Hematopoietic multipotent progenitor cell treated with erythropoietin and hydrocortisone succinate and interleukin-3 and kit ligand, for 4 days (in vitro differentiated cells): ENCODE measurements at places on chromosomes 5 and 9.

GRCh38 chr5:180133971-180134508 lies 62.5 kb upstream of the RNF130 start:
- DNase-seq = no peak

GRCh38 chr5:158899792-158900191 lies 199.9 kb downstream of the EBF1 start:
- DNase-seq = no peak

DNA sequence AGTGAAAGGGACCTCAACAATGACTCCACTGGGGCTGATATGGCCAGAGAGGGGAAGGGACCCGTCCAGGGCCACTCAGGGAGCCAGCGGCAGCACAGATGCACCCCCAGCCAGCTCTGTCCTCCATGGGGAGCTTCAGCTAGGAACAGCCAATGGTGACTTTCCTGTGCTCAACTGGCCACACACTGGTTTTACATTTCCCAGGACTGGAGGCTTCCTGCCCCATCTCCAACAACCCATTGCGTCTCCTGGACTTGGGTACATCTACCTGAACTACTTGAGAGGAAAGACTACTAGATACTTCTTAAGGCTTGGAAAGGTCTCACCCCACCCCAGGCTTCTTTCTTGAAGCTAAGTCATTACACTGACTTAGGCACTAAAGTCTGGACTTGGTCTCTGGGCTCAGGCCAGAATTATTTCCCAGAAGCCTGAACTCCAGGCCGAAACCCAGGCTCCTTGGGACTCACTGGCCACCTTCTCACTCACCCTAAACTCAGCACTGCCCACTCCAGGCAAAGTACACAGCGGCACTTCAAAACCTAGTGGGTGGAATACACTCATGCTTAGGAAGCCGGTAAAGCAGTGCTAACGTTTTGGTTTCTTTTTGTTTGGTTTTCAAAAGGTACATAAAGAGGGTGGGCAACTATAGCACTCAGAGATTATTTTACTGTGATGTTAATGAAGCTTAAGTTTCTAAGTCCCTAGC lies 1.5 kb downstream of the IGFBPL1 start:
- DNase-seq = no peak

- no peak for DNase-seq
These were observed 80.9 kb upstream of the SPATA31D4 start for GRCh38 chr9:81847181-81847915.

DNA sequence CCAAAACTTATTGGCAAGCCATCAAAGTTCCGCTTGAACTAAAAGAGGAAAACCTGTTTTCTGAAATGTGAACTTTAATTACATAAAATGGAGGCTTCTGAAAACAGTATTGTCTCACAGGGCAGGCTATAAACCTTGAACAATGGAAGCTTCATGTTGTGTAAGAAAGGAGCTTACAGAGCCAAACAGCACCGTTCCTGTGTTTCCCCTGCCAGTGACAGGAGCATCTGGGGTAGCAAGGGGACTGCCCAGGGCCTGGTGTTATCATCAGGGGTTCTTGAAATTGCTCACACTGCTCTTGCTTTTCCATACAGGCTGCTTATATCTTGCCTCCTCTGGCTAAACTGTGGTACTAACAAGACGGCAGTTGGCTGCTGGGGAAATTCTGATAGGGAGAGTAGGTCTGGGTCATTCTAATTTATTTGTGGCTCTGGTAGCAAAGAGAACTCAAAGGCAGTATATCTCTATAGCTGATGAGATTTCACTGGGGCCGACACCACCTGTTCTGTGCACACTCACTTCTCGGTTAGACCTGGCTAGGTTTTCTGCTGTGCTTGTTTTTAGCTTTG lies 40.4 kb downstream of the BASP1 start:
- no peak for DNase-seq
